ENCODE measurements at places on chromosomes 6 and 20.

DNA sequence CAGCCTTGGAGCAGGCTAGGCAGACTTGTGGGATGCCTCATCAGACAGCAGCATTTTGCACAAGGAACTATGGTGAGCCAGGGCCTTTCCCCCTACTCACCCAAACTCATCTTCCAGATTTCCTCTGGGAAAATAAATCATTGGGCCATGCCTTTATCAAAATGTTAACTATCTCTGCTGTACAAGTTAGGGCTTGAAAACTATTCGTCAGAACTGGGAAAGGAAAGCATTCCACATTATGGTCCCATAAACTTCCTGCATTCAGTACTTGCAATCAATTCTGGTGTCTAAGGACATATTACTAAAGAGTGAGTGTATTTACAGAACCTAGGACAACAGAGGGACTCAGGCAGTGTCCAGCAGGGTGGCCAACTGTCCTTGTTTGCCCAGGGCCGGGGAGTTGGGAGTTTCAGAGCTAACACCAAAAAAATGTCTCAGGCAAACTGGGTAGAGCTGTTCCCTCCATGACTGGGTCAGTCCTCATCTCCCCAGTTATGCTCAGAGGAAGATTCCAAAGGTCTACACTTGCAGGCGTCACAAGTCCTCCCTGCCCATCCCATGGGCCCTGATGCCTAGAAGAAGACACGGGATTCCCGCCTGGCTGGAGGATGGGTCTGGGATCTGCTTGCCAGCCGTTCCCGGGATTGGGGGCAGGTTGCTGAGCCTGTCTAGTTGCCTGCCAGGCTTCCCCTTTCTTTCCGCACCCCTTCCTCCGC lies 72.2 kb downstream of the SLC22A3 start:
- DNase-seq = no peak

DNA sequence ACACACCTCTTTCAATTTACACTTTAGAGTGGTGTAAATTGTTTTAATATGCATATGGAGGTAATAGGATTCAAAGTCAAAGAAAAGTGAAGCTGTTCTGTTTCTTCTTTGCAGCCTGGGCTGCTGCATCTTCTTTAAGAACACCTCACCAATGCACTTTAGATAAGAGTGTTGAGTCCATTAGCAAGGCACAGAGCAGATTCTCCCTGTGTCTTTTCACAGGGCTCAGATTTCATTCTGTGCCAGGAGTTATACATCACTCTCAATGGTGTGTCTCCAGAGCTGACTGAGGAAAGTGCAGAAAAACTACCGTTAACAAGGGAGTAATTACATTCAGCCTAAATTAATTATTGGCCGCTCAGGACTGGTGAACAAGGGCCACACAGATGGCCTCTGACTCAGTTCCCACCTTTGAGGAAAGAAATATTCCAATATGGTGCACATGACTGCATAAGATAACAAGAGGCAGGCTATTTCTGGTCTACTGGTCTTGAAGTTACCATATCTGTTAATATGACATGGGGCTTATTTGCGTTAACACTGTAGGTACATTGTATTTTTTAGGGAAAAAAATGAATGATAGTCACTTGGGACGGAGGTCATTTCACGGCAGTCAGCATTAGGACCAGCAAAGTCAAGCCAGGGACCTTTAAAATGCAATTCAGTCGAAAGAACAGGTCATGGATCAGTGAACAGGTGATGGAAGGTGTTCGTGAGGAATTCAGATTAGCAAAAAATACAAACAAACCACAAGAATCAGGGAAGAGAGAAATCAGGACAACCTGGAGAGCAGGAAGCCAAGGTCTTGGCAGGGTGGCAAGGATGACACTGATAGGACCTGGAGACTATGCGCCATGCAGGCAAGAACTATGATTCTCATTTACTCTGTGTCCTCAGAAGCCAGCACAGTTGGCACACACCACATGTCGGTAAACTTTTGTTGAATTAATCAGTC lies 203.7 kb downstream of the TBX18 start:
- no peak for DNase-seq

GRCh38 chr6:44622956-44623355 lies 235.4 kb downstream of the CDC5L start:
- DNase-seq = no peak

DNA sequence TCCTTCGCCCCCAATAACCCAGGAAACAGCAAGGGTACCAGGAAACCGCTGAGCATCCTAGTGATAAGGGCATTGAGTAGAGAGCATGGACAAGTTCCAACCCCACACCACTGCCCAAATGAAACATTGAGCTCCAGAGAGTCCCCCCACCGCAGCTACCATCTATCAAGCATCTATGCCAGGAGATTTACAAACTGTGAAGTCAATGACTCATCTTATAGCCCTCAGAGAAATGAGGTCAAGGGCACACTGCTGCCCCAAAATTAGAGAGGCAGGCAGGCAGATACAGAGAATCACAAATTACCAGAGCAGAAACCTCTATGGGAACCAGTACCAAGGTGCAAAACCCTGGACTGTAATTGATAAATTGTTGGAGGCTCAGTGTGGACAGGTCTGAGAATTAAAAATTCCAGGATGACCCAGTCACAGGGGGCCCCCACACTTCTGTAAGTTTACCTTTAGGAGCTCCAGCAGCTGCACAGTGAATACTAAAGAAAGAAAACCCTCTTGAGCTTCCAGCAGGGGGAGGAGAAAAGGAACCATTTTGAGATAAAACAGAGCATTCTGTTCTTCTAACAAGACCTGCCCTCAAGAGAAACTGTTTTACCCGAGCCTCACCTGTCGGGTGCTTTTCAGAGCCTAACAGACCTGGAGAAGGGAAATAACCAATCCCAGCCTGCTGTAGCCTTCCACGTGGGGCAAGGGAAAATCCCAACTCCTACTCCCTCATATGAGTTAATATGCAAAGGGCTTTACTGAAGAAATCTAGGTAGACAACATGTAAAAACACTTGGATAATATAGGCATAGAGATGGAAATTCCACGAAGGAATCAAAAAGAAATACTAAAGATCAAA lies 118.0 kb upstream of the ARID1B start:
- DNase-seq = peak; percentile 19

GRCh38 chr20:13554706-13555105 lies 84.0 kb downstream of the TASP1 start:
- no peak for DNase-seq
